CD4-positive, alpha-beta memory T cell (primary cell): ENCODE measurements at places on chromosomes 13 and 19. TPM values are rescaled to one million over a fixed set of nuclear protein-coding genes. Genes with fewer than 3 reads are reported as not detected.

DNA sequence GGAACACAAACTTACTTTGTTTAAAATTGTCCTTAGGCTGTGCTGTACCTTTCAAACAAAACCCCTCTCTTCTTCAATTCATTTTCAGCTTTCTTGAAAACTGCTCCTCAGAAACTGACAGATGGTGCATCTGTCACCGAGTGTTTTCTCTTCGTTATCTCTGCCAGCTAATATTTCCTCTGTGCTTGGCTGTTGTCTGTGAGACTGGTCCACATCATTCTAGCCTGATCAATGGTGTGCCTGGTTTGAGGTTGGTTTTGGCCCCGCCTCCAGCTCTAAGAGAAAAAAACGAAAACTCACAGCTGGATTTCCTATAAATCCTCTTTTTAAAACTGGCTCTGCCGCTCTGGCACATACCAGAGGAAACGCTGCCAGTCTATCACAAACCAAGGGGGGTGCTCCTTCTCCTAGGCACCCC, 79.7 kb downstream of the STARD13 start:
- no peak overlapping the region for H3K27ac ChIP-seq
- no peaks in the 10 kb centered on the region for H3K36me3 ChIP-seq
- H3K27me3 ChIP-seq = no peaks in the 10 kb centered on the region
- H3K4me1 ChIP-seq = no peaks in the 10 kb centered on the region
- DNase-seq = no peak

ZNF628 gene
- polyA plus RNA-seq = 0.47 TPM

GRCh38 chr13:33710924-33711323, 107.0 kb upstream of the RFC3 start:
- H3K4me1 ChIP-seq = no peaks in the 10 kb centered on the region
- no peak overlapping the region for H3K4me3 ChIP-seq

DNA sequence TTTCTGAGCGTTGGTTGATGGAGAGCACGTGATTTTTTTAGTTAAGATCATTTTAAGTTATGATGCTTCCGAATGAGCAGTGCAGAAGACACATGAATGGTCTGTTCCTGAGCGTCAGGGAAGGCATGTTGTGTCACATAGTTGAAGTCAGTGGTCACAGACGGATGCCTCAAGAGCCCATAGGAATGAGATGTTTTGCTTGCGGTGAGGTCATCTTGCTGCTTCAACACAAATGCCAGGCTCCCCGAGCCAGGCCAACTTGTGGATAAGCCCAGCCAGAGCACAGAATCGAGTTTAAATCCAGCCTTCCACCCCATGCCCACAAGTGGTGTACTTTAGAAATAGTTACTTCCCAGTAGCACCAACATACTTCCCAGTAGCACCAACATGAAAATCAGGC, 5.4 kb downstream of the UPF3A start:
- DNase-seq = no peak
- H3K4me1 ChIP-seq = peaks cover 31% of the 10 kb centered on the region
- H3K27me3 ChIP-seq = no peaks in the 10 kb centered on the region
- peaks cover 36% of the 10 kb centered on the region for H3K36me3 ChIP-seq

- H3K27ac ChIP-seq = no peak overlapping the region
- no peaks in the 10 kb centered on the region for H3K36me3 ChIP-seq
- H3K4me1 ChIP-seq = no peaks in the 10 kb centered on the region
- no peak overlapping the region for H3K4me3 ChIP-seq
Observed at GRCh38 chr13:51004111-51004865, 94.7 kb downstream of the RNASEH2B start.

IL12RB1 gene
- 55.1 TPM for polyA plus RNA-seq

ODAD3 gene
- polyA plus RNA-seq = not detected

GRCh38 chr13:42393573-42394360, 121.8 kb downstream of the AKAP11 start:
- H3K4me3 ChIP-seq = no peak overlapping the region
- peaks cover 65% of the 10 kb centered on the region for H3K4me1 ChIP-seq
- H3K36me3 ChIP-seq = no peaks in the 10 kb centered on the region
- peak overlapping the region; percentile 55 for H3K27ac ChIP-seq
- no peak for DNase-seq
- H3K27me3 ChIP-seq = no peaks in the 10 kb centered on the region

SLAIN1 gene
- polyA plus RNA-seq = 39.3 TPM

DNA sequence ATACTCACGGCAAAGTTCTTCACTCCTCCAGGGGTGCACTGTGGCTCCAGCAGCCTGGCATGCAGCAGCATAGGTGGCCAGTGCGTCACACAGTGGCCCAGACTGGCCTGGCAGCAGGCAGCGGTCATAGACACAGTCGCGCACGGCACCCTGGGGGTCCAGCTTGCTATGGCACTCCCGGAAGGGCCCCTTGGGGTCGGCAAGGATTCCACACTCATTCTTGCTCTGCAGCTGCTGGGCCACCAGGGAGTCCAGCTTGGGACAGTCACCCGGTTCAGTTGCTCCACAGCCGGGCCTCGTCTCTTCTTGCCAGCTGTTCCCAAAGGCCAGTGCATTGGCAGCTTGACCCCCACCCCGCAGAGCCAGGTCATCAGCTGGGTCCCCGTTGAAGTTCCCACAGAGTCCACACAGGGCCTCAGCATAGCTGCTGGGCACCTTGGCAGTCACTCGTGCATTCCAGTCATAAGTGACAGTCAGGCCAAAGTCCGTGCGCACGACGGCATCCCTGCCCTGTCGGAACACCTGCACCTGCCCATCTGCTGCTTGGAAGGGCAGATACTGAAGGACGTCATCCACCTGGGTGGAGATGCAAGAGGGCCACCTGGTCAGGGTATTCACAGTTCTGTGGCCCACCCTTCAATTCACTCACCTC, 20.6 kb downstream of the FCGBP start:
- no peak for DNase-seq
- no peak overlapping the region for H3K4me3 ChIP-seq
- H3K4me1 ChIP-seq = no peaks in the 10 kb centered on the region
- H3K27me3 ChIP-seq = no peaks in the 10 kb centered on the region

GRCh38 chr13:71457645-71458044, 409.4 kb downstream of the DACH1 start:
- no peak for DNase-seq
- no peaks in the 10 kb centered on the region for H3K4me1 ChIP-seq
- H3K36me3 ChIP-seq = no peaks in the 10 kb centered on the region
- no peak overlapping the region for H3K27ac ChIP-seq

- no peak overlapping the region for H3K27ac ChIP-seq
- no peak overlapping the region for H3K4me3 ChIP-seq
- H3K4me1 ChIP-seq = no peaks in the 10 kb centered on the region
- H3K27me3 ChIP-seq = no peaks in the 10 kb centered on the region
- H3K36me3 ChIP-seq = no peaks in the 10 kb centered on the region
Observed at GRCh38 chr13:104954210-104954609, 1581.3 kb downstream of the EFNB2 start.

CNFN gene
- polyA plus RNA-seq = 0.96 TPM

GRCh38 chr19:15874821-15875474, 22.9 kb downstream of the CYP4F2 start:
- no peaks in the 10 kb centered on the region for H3K36me3 ChIP-seq
- no peak overlapping the region for H3K4me3 ChIP-seq
- H3K4me1 ChIP-seq = peaks cover 7% of the 10 kb centered on the region
- no peak overlapping the region for H3K27ac ChIP-seq

- no peak for DNase-seq
- no peaks in the 10 kb centered on the region for H3K36me3 ChIP-seq
- H3K27ac ChIP-seq = no peak overlapping the region
- H3K4me1 ChIP-seq = peaks cover 23% of the 10 kb centered on the region
Observed at GRCh38 chr19:13018035-13018914, 23.0 kb downstream of the NFIX start.
